NCI-H2227 treated with DMSO at 0.1 percent for 48 hours (cell line): ENCODE measurements at places on chromosomes 3 and 15.

DNA sequence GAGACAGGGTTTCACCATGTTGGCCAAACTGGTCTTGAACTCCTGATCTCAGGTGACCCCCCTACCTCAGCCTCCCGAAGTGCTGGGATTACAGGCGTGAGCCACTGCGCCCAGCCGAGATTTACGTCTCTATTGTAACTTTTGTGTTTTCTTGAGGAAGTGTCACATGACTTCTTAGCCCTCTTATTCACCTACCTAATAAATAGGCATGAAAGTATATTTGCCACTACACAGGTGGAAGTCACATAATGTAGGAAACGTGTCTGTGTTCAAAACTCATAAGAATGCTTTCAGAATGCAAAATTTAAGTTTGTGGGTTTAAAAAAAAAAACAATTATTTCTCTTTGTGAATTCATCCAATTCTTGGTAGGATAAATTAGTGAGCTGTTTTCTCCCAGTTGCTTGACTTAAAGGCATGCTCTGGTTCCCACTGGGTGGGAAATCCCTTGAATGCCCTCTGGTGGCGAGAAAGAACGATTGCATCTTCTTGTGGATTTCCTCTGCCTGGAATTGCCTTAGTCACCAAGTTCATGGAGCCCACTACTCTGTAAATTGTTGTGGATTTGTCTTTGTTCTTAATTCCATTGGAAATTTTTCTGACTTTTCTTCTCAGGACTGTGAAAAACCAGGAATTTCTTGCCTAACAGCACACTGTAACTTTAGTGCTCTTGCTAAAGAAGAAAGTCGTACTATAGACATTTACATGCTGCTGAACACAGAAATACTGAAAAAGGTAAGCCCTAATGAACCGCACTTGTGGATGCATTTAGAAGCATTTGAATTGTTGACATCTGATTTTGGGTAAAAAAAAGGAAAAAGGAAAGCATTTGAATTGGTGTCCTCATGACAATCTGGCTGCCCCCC, 82.2 kb upstream of the CTDSPL start:
- peak; percentile 46 for DNase-seq

GRCh38 chr3:196344663-196345062, 6.5 kb upstream of the TM4SF19 start:
- no peak for DNase-seq

GRCh38 chr3:62209101-62209500, 164.2 kb downstream of the FEZF2 start:
- no peak for DNase-seq

- DNase-seq: no peak
Measured at GRCh38 chr3:49663831-49664230, 10.3 kb upstream of the APEH start.

DNA sequence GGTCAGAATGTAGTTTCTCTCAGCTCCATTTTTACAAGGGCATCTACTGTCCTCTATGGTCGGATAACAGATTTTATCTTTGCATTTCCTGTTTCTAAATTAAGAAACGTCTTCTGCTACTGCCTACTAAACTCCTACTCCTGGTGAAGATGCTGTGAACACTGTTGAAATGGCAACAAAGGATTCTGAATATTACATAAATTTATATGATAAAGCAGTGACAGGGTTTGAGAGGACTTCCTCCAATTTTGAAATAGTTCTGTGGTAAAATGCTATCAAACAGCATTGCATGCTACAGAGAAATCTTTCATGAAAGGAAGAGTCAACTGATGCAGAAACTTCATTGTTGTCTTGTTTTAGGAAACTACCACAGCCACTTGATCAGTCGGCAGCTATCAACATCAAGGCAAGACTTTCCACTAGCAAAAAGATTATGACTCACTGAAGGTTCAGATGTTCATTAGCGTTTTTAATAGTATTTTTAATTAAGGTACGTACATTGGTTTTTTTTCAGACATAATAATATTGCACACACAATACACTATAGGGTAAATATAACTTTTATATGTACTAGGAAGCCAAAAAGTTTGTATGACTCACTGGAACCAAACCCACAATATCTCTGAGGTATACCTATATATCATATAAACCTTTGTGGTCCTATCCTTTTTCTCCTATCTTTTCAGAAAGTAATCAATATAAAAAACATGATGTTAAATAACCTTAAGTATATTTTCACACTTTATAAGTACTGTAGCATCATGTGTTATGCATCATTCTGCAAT, 156.1 kb downstream of the STAG1 start:
- no peak for DNase-seq

DNA sequence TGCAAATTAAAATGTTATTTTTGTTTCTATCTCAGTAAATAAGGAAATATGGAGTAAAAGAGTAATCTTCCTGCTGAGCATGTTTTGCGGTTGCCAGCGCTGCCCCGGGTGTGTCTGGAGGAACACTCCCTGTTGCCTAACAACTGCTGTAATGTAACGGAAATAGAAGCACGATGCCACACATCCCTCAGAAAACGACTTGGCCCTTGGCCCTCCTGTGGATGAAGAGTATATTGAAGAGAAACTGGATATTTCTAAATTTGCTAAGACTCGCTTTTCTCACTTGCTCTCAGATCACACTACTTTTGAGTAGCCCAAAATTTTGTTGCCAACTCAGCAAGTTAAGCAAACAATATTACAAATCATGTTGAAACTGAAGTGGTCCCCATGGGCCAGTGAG, 18.9 kb downstream of the CX3CR1 start:
- DNase-seq: peak; percentile 23

- peak; percentile 40 for DNase-seq
Measured at GRCh38 chr3:134419214-134419959, 45.1 kb upstream of the AMOTL2 start.

- peak; percentile 45 for DNase-seq
Measured at GRCh38 chr3:134473868-134474546, 11.8 kb downstream of the ANAPC13 start.

DNA sequence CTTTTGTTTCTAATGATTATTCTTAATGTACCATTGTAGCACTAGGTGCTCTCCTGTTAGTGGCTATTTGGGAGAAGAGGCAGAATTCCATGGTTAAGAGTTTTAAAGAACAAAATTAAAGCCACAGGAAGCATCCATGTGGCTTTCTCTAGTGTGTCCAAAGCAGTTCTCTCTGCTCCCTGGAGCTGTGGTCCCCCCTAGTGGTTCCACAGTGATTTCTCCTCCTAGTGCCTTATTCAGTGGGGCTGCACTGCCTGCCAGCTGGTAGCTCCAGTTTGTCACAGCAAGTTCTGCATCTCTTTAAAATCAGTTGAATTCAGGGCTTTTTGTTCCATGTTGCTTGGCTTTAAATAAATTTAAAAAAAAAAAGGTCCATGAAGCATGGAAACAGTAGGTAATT, 39.6 kb upstream of the FAM98B start:
- no peak for DNase-seq

DNA sequence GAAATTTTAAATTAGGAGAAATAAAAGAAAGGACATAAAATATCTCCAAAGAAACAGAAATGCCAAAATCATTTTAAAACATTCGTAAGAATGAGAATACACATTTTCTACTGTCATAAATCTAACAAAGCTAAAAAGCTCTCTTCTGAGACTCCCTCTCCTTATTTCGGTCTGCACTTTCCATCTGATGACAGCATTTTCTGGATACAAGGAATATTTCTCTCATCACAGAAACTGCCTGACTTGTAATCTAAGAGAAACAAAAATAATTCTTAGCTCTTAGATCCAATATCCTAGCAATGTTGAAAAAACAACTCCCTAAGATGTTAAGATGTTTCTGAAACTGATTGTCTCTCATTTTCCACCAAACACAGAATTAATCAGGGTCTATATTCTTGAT, 93.5 kb downstream of the PEAK1 start:
- no peak for DNase-seq

GRCh38 chr15:85672332-85673084, 122.2 kb downstream of the KLHL25 start:
- no peak for DNase-seq

- no peak for DNase-seq
Measured at GRCh38 chr3:126617571-126617970, 37.4 kb downstream of the TXNRD3 start.

GRCh38 chr3:50163572-50164455, 8.7 kb downstream of the SEMA3F start:
- no peak for DNase-seq

- no peak for DNase-seq
Measured at GRCh38 chr3:47747558-47747957, 34.1 kb downstream of the SMARCC1 start.

GRCh38 chr3:72086743-72087087, 301.8 kb upstream of the PROK2 start:
- DNase-seq: no peak

GRCh38 chr15:68590721-68591389, 12.1 kb downstream of the CORO2B start:
- no peak for DNase-seq

DNA sequence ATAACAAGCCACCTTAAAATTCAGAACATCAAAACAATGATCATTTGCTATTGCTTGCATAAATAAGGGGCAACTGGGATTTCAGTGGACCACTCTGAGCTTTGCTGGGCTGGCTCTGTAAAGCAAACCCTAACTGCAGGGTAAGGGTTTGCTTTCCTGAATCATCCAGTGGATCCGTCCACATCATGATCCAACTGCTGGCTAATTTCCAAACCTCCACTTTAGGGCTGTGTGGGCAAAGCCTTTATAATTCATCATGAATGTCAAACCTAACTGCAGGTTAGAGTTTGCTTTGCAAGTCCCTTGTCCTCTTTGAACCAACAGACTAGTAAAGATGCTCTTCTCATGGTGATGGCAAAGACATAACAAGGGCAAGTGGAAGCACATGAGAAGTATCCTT, 76.1 kb downstream of the SYNPR start:
- peak; percentile 11 for DNase-seq

GRCh38 chr3:41120460-41120859, 78.8 kb upstream of the CTNNB1 start:
- DNase-seq: no peak

DNA sequence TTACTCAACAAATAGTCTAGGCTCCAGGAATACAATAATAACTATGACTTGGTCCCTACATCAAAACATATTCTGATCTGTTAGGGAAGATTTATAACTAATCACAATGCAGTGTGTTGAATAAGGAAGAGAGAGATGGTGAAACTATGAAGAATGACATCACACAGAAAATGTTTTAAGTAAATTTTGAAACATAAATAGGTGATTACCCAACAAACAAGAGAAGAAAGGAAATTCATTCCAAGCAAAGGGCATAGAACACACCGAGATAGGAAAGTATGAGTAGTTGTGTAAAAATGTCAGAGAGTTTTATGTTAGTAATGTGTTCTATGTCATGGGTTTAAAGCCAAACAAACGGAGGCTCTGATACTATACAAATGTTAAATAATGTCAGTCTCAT, 13.4 kb downstream of the SEC62 start:
- no peak for DNase-seq

- no peak for DNase-seq
Measured at GRCh38 chr3:68743521-68743920, 188.8 kb downstream of the TAFA4 start.

GRCh38 chr3:46629551-46630517, 17.5 kb downstream of the FAM240A start:
- peak; percentile 7 for DNase-seq

DNA sequence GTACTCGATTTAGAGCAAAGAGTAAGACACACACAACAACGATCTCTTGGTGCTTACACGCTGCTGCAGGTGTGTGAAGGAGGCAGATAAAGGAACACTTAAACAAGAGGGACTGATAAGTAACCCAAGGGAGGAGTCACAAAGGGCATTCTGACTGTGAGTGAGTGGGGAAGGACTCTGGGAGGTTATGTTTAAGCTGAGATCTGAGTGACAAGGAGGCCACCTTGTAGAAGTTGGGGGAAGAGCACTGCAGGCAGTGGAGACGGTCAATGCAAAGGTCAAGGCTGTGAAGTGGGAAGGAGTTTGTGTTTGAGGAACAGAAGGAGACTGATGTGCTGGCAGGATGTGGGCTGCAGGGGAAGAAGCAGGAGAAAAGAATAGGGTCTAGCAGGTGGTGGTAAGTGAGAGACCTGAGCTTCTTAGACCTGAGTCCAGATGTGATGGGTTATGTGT, 63.1 kb downstream of the LPP start:
- DNase-seq: no peak

GRCh38 chr3:42012935-42013690, 51.2 kb upstream of the ULK4 start:
- peak; percentile 11 for DNase-seq

- no peak for DNase-seq
Measured at GRCh38 chr3:113117511-113118234, 93.7 kb upstream of the BOC start.
